Activated T-helper 2 cell treated with anti-CD3 and anti-CD28 coated beads, Interferon-gamma antibody, Interleukin-2, Interleukin-4, amounts not matched to agents 10 μg/mL and 5 μg/mL and 100 μg/mL, durations not matched to agents 14 hours and 24 hours and 36 hours (primary cell): ENCODE measurements at places on chromosomes 3 and 15. TPM values are rescaled to one million over a fixed set of nuclear protein-coding genes. Genes with fewer than 3 reads are reported as not detected.
A peak's percentile ranks its signal among the peaks of the same experiment; 100 is the strongest.

PRR20G gene
- not detected in 2 replicates for total RNA-seq

DNA sequence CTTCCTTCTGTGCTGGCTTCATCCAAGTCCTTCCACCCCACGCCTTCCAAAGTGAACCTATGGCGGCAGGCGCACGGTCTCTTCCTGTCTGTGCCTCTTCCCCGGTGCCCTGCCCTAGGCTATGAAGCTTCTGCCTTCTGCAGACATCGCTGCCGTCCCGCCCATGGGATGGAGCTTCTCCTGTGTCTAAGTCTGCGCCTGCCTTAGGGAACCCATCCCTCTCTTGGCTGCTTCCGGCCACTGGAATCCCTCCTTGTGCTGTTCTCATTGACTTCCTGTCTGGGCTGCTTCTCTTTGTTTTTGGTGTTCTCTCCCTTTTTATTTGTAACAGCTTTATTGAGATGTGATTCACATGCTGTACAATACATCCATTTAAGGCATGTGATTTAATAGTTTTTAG is 17.2 kb downstream of the CHCHD6 start:
- no peaks in the 10 kb centered on the region for H3K4me1 ChIP-seq
- no peaks in the 10 kb centered on the region for H3K36me3 ChIP-seq
- H3K27ac ChIP-seq, result no peak overlapping the region
- no peaks in the 10 kb centered on the region for H3K27me3 ChIP-seq
- H3K4me3 ChIP-seq, result no peak overlapping the region

DNA sequence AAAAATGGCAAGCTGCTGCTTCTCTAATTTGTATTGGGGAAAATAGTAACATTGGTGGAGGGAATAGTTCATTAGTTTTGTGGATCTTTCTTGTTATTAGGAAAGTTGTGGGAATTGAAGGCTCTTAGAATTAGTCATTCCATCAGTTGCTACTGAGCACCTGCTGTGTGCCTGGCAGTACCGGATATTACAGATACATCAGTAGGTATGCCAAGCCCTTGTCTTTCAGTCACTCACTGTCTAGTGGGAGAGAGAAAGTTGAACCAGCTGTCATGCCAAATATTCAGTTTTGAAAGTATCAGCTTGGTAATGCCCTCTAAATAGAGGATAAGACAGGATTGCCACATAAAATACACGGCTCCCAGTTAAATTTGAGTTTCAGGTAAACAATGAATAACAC is 32.5 kb downstream of the IGSF10 start:
- H3K4me3 ChIP-seq, result no peak overlapping the region
- H3K36me3 ChIP-seq, result no peaks in the 10 kb centered on the region
- H3K27me3 ChIP-seq, result no peaks in the 10 kb centered on the region
- no peak overlapping the region for H3K27ac ChIP-seq
- peaks cover 3% of the 10 kb centered on the region for H3K4me1 ChIP-seq
- no peak for DNase-seq

DNA sequence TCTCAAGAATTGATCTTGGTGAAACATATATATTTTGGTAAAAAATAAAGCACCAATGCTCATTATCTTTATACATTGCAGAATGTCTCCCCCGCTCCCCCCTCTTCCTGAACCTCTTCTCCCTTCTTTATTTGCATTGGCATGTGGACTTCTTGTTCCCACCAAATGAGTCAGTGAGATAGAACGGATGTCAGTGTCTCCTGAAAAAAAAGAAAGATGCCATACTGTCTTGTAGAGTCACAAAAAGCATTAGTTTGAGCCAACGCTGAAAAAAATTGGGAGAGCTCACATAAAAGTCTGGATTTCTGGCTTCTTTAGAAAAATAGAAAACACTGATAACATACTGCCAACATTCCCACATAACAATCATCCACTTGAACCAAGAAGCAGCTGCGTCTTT is 32.0 kb upstream of the STXBP5L start:
- no peak overlapping the region for H3K27ac ChIP-seq
- no peaks in the 10 kb centered on the region for H3K36me3 ChIP-seq
- no peaks in the 10 kb centered on the region for H3K4me1 ChIP-seq

GRCh38 chr15:28904541-28905315 is 19.0 kb downstream of the APBA2 start:
- no peak for DNase-seq
- no peak overlapping the region for H3K27ac ChIP-seq
- H3K36me3 ChIP-seq, result no peaks in the 10 kb centered on the region
- H3K27me3 ChIP-seq, result peaks cover 11% of the 10 kb centered on the region

- peak overlapping the region; percentile 82 for H3K4me3 ChIP-seq
- peaks cover 9% of the 10 kb centered on the region for H3K36me3 ChIP-seq
- DNase-seq, result no peak
Measured at GRCh38 chr15:78944202-78944625, 632 bp downstream of the CTSH start.
